Occipital lobe (tissue), 3 donors: ENCODE measurements at places on chromosomes 2 and 18.
A peak's percentile ranks its signal among the peaks of the same experiment; 100 is the strongest.

DNA sequence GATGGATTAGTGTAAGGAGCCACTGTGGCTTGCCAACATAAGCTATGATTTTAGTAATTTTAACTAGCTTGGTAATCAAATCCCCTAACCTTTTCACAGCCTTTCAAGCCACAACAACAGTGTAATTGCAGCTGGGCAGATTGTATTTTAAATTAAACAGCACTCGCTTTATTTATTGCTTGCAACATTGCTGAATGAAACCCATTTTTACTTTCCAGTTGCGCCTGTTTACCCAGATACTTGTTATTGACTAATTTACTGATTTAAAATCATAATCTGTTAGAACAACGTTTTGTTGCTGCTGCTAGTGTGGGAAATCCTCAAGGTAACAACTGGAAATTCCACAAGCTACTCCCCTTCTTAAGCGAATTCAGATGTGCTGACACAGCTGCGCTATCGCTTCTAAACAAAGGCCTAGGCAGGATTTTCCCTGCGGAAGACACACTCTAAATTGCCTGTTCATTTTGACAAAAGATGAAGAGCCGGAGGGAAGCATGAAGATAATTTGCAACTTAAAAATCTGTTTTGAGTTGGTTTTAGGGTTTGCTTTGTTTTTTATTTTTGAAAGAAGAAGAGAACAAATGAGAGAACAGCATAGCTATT is 283.9 kb downstream of the ALPK2 start:
- no peak for DNase-seq

- DNase-seq = no peak
These were observed 66.7 kb downstream of the TWIST2 start for GRCh38 chr2:238914648-238915015.

DNA sequence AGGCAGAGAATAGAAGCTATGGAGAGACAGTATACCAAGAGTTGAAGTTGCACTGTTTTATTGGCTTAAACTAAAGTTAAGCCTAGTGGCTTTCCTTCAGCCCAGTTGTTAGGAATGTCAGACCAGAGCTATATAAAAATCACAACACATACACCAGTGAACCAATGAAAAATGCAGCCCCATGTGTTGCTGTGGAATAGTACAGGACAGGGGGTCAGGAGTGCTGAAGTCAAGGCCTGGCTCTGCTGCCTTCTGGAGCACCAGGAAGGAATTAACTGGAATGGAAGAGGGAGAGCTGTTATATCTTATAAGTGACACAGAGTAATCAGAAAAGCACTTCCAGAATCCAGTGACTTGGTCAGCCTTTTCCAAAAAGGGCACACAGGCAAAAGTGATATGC is 58.9 kb downstream of the OSR1 start:
- DNase-seq = no peak

DNA sequence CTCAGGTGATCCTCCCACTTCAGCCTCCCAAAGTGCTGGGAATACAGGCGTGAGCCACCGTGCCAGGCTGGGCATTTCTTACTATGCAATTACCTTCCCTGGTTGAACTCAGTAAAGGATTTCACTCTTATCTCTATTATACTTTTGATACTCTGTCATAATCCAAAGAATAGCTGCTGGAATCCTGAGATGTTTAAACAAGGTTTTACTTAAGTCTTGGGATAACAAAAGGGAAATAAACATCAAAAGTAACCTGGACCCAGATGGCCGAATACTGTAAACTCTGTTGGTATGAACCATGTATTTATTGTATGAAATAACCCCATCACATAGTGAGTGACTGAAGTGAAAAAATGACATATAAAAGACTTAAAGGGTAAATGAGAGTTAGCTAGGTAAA is 11.9 kb upstream of the DLX2 start:
- no peak for DNase-seq

GRCh38 chr2:31354837-31355236 is 59.7 kb downstream of the XDH start:
- no peak for DNase-seq

DNA sequence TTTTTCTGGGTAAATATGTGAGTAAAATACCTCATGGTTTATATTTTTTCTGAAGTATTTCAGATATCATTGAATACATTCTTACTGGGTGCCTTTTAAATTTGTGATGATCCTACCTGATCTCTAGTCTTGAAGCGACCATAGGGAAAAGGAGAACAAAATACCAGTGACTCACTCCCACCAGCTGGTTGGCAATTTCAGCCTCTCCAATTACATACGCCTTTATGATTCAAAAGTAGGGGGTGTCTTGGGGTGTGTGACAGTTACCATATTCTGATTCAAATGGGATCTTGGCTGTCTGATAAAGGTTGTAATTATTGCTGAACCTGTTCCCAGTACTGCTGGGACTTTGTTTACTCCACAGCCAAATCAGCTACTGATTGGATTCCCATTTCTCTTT is 175.9 kb upstream of the NXPH2 start:
- DNase-seq = no peak

DNA sequence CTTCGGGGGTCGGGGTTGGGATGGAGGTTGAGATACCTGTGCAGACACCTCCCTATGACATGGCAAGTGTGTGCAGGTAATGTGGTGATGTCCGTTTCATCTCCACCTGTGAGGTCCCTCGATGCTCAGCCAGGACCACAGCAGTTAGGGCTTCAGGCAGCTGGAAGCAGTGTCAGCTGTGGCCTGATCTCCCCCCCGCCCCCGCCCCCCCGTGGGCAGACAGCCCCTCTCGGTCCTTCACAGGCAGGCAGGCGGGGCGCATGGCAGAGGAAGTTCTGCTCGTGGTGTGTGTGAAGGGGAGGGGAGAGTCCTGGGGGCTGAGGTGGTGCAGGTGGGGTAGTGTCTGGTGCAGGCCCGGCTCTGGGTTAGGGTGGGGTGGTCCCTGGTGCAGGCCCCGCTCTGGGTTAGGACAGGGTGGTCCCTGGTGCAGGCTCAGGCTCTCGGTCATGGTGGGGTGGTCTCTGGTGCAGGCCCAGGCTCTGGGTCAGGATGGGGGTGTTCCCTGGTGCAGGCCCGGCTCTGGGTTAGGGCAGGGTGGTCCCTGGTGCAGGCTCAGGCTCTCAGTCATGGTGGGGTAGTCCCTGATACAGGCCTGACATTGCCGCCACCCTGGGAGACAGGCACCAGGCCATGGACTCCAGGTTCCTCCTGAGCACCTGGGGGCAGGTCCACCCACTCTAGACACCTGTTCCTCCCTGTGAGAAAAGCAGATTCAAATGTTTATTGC is 94.3 kb downstream of the NFATC1 start:
- DNase-seq = no peak

GRCh38 chr2:61436092-61436491 is 34.8 kb downstream of the USP34 start:
- DNase-seq = no peak

- DNase-seq = no peak
These were observed 44.1 kb upstream of the SP5 start for GRCh38 chr2:170671079-170671478.

GRCh38 chr2:15300624-15301573 is 260.2 kb downstream of the NBAS start:
- no peak for DNase-seq

DNA sequence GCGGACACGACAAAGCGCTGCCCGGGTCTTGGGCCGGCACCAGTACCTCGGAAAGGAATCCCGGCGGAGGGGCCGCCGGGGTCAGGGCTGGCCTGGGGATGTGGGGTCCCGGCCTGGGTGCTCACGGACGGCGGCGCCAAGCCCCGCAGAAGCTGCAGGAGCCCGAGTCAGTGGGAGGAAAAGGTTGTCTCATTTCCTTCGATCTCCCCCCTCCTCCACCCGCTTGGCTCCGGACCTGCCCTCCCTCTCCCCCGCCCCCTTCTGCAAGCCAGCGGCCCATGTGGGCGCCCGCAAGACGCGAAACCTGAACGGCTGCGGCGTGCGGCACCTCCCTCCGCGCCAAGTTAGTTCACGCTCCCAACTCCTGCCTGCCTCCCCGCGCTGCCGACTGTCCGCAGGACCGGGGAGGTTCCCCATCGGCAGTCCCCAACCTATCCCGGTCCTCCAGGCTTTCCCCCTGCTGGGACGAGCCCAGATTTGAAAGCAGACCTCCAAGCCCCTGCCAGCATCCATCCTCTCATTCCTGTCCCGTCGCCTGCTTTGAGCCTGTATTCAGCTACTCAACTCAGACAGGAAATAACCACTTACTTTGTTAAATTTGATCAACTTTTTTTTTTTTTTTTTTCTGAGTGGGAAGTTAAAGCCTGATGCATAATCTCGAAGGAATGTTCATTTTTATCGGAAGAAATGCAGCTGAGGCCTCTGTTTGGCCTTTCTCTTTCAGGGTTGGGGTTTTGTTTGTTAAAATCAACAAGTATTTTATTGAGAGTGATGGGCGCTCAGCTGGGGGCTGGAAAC is at the start of gene EVA1A:
EVA1A (minus strand) TSS at position 172 of the 798 bp plus-strand sequence. CDS start 42,799 bp downstream, outside the sequence.
- DNase-seq = no peak

DNA sequence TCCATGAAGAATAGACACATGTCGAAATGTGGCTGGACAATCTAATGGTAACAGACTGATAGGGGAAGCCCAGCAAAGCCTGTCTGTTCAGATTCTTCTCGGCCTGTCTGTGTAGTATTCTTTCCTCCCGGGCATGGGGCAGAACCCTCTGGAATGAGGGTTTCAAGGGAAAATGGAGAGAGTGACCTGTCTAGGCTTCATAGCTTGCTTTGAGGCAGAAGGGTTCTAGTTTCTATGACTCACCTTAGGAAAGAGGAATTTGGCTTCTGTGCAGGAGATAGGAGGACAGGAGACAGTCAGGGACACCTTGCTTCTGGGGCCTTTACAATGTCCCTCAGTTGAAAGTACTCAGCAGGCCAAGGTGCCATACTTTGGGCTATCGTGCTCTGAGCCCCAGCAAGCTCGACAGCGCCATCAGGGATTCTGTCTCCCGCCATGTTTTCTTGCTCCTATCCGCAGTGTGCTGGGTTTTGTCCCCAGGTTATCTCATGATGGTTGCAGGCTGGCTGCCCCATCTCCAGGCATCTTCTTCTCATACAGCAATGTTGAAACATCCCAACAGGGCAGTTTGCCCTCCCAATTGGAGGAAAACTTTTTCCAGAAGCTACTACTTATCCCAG is 74.7 kb upstream of the TLK1 start:
- no peak for DNase-seq

DNA sequence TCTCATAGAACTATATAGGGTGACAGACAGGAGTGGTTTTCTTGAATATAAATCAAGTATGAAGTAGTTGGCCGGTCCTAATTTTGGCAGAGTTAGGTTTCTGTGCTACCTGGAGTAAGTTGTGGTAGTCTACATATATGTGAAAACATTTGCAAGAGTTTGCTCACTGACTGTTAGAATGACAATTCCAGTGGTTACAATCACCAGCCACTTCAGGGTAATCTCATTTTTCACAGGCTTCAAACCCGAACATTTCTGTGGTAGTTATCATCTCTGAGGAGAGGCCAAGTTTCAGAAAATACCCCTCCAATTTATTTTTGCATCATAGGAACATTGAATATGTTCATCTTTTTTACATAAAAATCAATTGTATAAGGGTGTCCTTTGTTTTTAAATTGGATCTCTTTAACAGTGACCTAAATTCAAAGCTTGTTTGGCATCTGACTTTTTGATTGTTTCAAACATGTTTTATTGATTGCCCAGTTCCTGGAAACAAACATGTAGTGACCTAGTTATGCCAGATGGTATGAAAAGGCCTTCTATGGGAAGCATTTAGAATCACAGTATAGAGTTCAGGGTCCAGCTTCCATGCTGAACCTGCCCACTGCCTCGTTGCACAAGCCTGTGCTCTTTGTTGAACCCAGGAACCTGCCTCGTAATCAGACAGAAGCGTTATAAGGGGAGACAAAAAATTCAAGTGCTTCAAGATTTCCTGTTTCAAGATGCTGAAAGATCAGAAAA is 250.6 kb downstream of the LTBP1 start:
- DNase-seq = no peak

DNA sequence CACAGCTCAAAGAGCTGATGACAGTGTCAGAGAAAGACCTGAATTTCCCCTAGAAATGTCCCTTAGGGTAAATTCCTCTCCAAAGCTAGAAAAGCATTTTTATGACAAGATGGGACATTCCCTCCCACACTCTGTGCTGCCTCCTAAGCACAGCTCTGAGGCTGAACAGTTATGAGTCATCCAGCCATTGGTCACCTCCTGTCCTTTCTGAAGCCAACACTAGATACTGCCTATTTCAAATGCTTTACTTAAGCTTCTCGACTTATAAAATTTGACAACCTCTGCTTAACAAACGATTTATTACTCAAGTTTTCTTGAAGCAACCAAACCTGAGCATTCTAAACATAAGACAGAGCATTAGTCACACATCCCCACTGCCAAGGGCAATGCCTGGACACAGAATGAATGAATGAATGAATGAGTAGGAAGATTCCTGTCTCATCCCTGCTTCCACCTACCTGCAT is 35.4 kb downstream of the B4GALT6 start:
- DNase-seq = no peak

DNA sequence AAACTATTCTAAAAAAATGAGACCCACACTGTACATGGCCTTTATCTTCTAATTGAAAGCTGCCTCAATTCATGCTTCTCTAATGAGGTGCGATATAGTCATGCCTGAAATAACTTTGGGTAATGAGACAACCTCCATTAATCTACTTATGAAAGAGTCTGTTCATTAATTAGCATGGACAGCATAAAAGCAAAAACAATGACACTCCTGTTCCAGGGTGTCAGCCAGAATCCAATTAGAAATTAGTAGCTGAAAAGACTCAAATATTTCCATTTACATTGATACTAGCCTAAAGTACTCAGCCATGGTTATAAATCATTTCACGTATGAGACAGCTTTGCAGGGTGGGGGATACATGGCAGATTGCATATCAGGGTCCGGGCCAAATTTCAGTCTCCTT is 288.7 kb downstream of the AKAIN1 start:
- no peak for DNase-seq

DNA sequence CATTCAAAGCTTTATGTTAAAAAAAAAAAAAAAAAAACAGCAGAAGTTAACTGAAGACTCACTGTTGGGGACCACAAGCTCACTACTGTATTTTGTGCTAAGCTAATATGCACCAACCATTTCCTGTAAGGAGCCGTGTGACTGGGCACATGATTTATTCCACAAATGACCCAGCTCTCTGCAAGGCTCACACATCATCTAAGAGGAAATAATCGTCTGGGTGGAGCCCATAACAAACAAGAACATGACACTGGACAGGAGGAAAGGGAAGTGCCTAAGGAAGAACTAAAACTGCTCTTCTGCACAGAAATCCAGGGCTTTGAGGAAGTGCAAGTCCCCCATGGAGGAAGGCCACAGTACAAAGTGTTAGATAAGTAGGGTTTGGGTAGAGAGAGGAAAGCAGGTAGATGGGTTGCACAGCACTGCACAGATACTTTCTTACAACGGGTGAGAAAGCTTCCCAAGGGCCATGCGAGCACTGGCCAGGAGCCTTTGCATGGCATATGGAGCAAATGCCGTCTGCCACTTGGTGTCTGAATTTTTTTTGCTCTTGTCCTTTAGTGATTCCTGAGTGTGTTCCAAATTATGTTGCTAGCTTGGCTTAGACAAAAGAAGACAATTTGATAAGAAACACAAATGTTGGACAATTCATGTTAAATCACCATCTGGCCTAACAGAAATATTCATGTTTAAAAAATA is 24.4 kb downstream of the NFE2L2 start:
- peak; percentile 16 for DNase-seq

DNA sequence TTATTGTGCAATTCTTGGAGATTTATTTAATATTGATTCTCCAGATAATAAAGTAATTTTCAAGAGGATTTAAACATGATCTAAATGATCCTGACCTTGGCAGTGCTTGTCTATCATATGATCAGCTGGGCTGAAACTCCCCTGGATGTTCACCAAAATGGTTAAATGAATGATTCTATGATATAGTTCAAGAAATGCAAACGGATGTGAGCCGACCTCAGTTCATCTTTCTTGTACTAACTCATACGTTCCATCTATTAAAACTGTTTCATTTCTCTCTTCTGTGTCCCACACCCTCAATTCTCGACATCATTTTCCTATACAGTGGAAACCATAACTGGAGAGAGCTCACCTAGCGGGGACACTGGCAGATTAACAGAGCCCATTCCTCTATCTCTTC is 281.7 kb upstream of the CCDC68 start:
- DNase-seq = no peak
